GM12864 (cell line): ENCODE measurements at places on chromosomes 2 and 18.

DNA sequence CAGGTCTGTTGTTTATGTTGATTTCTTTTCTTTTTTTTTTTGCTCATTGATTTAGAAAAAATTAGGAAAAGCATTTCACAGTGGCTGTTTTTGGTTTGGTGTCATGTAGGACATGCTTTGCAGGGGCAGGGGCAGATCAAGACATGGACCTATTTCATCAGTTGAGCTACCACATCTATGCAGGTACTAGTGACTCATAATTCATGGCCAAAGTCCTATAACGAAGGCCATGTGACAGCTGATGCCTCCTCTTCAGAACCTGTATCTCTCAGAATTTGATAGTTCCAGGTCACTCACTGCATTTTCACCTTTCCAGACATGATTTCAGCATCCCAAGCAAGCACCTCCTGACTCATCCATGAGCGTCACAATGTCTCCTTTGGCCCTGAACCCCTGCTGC lies 195.8 kb downstream of the ALK start:
- no peak for DNase-seq

GRCh38 chr18:7957297-7957696 lies 390.2 kb downstream of the PTPRM start:
- DNase-seq, result no peak

- no peak for DNase-seq
These were observed 11.9 kb downstream of the MSH2 start for GRCh38 chr2:47414682-47415458.

- DNase-seq, result no peak
These were observed 550.4 kb upstream of the CHAC2 start for GRCh38 chr2:53217250-53217649.

- DNase-seq, result no peak
These were observed 112.3 kb upstream of the UGP2 start for GRCh38 chr2:63729362-63729761.

DNA sequence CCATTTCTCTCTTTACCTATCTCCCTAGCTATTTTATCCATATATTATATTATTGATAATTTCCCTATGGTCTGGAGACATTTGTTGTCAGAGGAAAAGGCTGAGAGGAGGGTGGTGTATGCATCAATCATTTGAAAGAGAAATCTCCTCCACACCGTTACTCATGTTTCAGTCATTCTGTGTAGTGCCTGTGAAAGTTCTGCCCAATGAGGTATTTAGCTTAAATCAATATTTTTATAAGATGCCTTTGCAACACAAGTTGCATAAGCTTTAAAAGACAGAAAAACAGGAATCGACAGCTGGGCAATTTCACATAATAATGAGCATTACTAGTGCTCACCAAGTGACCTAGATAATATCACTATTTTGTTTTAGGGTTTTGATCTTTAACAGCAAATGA lies 363.7 kb upstream of the FSIP2 start:
- DNase-seq, result no peak

DNA sequence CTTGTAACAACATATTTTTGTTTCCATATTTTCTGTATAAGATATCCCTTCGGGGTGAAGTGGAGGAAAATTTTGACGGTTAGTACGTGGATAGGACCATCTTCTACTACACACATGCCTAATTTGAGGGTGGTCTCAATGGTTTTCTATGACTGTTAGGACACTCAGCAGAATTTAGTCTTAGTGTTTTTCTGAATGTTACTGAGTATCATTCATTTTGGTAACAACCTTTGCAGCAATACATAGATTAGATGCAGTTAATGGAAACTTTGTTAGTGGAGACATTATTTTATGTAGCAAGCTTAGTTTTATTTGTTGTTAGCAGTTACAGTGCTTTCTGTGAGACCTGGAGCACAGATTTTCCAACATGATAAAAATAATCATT lies 1.6 kb downstream of the ITGAV start:
- DNase-seq, result no peak

DNA sequence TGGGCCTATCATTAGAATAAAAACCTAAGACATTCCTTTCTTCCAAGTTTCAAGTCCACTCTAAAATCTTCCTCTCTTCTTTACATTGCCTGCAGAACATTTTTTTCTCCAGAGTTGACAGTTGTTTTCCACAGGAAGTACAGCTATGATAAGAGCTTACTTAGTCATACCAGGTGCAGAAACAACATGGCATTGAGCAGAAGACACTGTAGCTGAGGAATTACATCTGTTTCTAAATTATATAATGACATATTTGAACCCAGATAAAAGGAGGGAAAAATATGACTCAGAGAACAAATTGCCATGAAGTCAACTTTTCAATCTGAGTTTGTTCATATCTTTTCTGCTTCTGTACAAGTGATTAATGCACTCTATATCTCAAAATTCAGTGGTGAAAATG lies 30.2 kb downstream of the CMPK2 start:
- no peak for DNase-seq

GRCh38 chr18:54280220-54280569 lies 10.9 kb downstream of the POLI start:
- DNase-seq, result no peak

DNA sequence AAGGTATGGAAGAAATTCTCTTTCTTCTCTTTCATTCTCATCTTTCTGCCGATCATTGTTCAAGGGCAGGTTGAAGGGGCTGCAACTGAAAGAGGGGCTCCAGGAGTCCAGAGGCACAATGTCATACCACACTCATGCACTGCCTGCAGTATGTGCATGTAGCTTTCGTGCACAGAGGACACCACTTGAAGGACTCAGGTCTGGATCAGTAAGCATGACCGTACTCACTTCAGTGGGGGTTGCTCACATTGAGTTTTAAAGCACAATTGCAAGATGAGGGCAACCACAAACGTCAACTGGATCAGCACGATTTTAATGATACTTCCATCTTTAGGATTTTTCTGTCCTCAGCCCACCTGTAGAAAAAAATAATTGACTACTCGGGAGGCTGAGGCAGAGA lies 84.6 kb downstream of the SP3 start:
- DNase-seq, result no peak

- no peak for DNase-seq
These were observed 174.0 kb downstream of the ZFP36L2 start for GRCh38 chr2:43052204-43052943.

DNA sequence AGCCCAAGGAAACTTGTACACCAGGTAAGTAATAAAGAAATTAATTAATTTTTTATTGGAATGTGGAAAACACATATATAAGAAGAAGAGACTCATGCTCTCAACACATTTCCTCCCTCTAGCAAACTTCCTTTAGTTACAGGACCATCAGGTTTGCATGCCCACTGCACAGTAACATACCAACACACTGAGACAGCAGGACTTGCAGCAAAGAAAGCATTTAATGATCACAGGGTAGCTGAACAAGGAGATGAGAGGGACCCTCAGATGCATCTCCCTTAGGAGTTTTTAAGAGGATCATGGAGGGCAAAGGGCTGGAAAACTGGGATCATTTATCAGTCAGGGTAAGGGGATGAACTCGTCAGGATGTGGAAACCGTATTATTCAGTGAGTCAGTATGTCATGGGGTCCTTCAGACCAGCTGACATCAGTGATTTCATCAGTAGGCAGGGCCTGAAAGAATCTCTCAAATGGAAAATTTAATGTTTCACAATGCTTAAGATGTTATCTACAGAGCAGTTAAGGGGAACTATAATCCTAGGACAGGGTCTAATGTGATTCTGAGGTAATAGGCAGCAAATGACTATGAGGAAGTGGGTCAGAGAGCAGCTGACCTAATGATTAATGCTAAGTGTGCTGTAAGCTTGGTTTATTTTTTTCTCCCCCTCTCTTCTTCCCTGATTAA lies 193.8 kb upstream of the RND3 start:
- DNase-seq, result no peak

DNA sequence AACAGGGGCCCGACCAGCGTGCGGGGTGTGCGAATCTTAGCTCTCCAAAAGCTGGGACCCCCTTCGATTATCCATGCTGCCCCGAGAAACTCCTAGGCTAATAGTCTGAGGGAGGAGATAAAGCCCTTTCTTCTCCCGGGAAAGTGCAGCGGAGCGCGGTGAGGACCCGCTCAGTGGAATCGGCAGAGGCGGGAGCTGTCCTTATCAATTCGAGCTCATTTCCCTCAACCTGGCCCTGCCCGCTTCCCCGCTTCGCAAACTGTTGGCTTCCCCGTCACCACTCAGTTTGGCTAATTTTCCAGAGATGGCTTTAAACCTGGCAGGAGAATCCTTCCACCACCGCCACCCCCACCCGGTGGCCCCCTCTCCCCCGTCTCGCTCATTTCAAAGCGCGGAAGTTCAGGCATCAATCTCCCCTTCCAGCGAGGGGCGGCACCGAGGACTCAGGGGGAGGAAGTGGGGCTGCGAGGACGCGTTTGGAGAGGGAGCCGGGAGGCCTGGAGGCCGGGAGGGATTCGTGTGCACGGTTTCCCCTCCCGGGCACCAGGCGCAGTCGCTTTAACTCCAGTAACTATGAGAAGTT lies 1.6 kb downstream of the KLHL14 start:
- DNase-seq, result no peak
